NCI-H460 (cell line): ENCODE measurements at places on chromosomes 4 and X. TPM values are rescaled to one million over a fixed set of nuclear protein-coding genes. Genes with fewer than 3 reads are reported as not detected.

PDGFC gene
- total RNA-seq: 17.6 and 20.2 TPM in 2 replicates

MMRN1 gene
- 0.03 and 0.12 TPM in 2 replicates for total RNA-seq

CMC4 gene
- 27.0 and 28.1 TPM in 2 replicates for total RNA-seq

HTN3 gene
- total RNA-seq: not detected in 2 replicates

RAB41 gene
- not detected in 2 replicates for total RNA-seq

NCBP2L gene
- total RNA-seq: not detected in 2 replicates

PRMT9 gene
- total RNA-seq: 3.3 and 4.3 TPM in 2 replicates

LEF1 gene
- total RNA-seq: 0.69 TPM in 2 replicates

PRDM8 gene
- total RNA-seq: 10.2 and 10.4 TPM in 2 replicates

COL25A1 gene
- total RNA-seq: 0.02 TPM in 1 of 2 replicates, not detected in the other

SH3D19 gene
- 19.3 and 20.4 TPM in 2 replicates for total RNA-seq

PNMA5 gene
- not detected in 2 replicates for total RNA-seq

SRD5A3 gene
- 14.3 and 16.5 TPM in 2 replicates for total RNA-seq

GRIA2 gene
- total RNA-seq: not detected in 2 replicates

PNMA6F gene
- not detected in 2 replicates for total RNA-seq

SLITRK4 gene
- total RNA-seq: 95.2 and 109 TPM in 2 replicates

LRRC66 gene
- 0.12 and 0.15 TPM in 2 replicates for total RNA-seq

DYNLT3 gene
- total RNA-seq: 63.5 and 69.7 TPM in 2 replicates

CTAG2 gene
- total RNA-seq: not detected in 2 replicates

CA5B gene
- total RNA-seq: 11.0 and 13.8 TPM in 2 replicates

AWAT2 gene
- not detected in 2 replicates for total RNA-seq

MAGEA6 gene
- total RNA-seq: not detected in 2 replicates

GRXCR1 gene
- total RNA-seq: not detected in 2 replicates

SPINK2 gene
- not detected in 2 replicates for total RNA-seq

CENPC gene
- 8.6 and 13.9 TPM in 2 replicates for total RNA-seq

ASMTL gene
- total RNA-seq: 14.7 and 16.7 TPM in 2 replicates

ODAPH gene
- not detected in 2 replicates for total RNA-seq

SORBS2 gene
- total RNA-seq: 22.0 and 23.8 TPM in 2 replicates

EDA2R gene
- total RNA-seq: 30.6 and 32.2 TPM in 2 replicates

COX7B2 gene
- not detected in 2 replicates for total RNA-seq

MUC7 gene
- total RNA-seq: not detected in 2 replicates

FGF16 gene
- not detected in 2 replicates for total RNA-seq

ETDB gene
- total RNA-seq: not detected in 2 replicates
